ENCODE measurements at places on chromosomes 5 and 9.

DNA sequence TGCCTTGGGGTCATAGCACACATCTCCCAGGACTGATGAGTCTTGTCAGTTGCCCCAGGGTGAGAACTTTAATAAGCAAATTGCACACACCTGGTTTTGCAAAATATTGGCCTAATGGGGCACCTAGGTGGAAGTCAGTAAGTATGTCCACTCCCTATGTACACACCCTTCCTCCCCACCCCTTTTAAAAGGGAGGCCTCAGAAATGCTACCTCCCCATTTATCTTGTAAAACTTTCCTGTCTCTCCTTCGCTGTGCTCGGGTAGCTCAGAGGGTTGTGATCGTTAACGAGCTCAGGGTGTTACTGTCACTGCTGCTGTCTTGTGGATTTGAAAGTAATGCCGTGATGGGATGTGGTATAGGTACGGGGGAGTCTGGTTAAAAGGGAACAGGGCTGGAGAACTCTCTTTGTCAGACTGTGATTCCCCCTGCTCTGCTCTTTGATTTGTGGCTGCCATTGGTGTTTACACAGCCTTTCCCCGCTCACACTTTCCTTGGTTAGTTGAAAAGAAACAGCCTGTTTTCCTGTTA lies 26.2 kb downstream of the ZNF462 start:
- no peak for DNase-seq

- DNase-seq = no peak
Observed at GRCh38 chr9:16255217-16255616, 615.3 kb downstream of the BNC2 start.

DNA sequence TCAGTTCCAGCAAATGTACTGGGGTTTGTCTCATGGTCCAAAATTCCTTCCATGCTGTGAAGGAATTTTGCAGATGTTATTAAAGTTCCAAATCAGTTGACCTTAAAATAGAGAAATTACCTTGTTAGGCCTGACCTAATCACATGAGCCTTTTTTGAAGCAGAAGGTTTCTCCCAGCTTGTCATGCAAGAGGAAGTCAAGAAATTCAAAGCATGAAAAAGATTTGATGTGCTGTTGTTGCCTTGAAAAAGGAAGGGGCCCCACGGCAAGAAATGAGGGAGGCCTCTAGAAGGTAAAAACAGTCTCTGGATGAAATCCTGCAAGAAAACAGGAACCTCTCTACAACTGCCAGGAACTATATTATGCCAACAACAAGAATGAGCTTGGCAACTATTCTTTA lies 24.2 kb upstream of the HAPLN1 start:
- DNase-seq = no peak

GRCh38 chr5:79834098-79834753 lies 144.6 kb downstream of the CMYA5 start:
- no peak for DNase-seq

DNA sequence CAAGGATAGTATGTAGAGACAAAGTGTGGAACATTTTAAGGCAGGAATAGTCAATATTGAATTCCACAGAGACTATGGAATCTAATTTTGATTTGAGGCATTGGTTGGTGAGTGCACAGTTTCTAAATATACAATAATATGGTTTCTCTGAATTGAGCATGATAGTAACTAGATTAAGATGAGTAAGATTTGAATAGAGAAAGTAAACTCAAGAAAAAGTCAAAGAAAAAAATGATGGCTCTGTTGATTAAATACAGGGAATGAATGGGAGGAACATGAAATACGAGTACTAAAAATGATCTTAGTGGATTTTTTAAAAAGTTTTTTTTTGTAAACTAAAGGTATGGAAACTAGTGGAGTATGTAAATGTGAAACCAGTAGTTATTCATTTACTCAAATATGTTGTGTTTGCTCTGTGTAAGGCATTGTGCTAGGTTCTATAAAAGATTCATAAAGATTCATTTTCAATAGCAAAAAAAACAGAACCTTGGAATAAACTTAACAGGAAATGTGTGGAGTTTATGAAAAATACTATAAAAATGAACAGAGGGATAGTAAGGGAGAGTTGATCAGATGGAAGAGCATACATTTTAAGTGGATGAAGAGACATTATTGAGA lies 101.2 kb downstream of the ZCCHC7 start:
- no peak for DNase-seq

- DNase-seq = no peak
Observed at GRCh38 chr9:131740898-131741297, 1.0 kb upstream of the RAPGEF1 start.

GRCh38 chr9:94101162-94101853 lies 17.0 kb downstream of the PTPDC1 start:
- no peak for DNase-seq

DNA sequence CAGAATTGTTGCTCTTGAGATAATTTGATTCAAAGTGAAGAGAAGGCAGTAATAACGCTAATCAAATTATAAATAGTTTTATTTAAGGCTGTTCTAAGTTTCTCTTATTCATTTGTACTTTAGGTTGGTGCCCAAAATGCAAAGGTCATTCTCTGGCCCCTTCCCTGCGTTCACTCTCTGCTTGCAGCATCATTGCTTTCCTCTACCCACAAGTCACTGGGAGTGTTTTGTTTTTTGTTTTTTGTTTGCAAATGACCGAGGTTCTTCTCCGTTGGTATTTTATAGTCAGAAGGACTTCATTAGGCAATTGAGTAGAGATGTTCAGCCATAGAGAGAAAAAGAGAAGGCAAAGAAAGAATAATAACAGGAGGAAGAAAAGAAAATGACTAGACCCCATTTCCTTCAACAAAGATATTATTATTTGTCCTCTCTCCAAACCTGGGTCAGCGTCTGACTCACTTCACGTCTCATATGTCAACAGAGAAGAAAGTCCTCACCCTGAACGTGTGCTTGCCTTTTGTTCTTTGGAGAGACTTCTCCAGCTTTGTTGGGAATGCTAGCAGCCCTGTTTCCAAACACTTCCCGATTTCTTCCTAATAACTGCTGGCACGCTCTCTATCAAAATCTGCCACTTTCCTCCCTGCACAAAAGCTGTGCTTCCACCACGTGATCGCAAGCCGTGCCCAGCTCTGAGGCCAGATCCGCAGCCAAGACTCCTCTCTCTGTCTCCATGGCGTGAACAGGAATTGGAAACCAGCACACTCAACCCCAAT lies 119.8 kb downstream of the EBF1 start:
- no peak for DNase-seq

DNA sequence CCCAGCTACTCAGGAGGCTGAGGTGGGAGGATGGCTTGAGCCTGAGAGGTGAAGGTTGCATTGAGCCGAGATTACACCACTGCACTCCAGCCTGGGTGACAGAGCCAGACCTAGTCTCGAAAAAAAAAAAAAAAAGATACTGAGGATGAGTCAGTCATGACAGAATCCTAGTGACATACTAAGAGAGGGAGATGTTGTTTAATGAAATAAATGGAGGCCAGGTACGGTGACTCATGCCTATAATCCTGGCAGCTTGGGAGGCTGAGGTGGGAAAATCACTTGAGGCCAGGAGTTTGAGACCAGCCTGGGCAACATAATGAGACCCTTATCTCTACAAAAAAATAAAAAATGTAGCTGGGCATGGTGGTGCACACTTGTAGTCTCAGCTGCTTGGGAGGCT lies 107.2 kb downstream of the ZFAND5 start:
- no peak for DNase-seq

DNA sequence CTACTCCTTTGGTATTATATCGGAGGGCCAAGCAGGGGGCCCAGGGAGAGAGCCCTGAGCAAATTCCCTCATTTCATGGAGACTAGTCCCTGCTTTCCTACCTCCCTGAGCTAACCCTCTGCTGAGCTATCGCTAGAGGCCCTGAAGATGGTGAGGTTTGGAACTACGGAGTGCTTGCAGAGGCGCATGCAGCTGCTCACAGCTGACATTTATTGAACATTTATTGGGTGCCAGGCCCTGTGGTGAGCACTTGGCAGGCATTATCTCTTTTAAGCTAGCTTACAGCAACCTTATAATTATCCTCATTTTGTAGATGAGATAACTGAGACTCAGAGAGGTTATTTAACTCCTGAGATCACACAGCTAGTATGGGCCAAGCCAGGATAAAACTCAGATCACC lies 9.8 kb downstream of the FAT2 start:
- no peak for DNase-seq

- DNase-seq = no peak
Observed at GRCh38 chr5:12316812-12317211, 412.6 kb upstream of the CTNND2 start.

- DNase-seq = peak; percentile 31
Observed at GRCh38 chr9:127809540-127810377, 7.1 kb downstream of the FPGS start.

- no peak for DNase-seq
Observed at GRCh38 chr9:137984005-137984404, 106.4 kb downstream of the CACNA1B start.

GRCh38 chr5:35458824-35459207 lies 158.8 kb upstream of the SPEF2 start:
- no peak for DNase-seq

- no peak for DNase-seq
Observed at GRCh38 chr9:34647651-34648050, 1.2 kb downstream of the GALT start.

DNA sequence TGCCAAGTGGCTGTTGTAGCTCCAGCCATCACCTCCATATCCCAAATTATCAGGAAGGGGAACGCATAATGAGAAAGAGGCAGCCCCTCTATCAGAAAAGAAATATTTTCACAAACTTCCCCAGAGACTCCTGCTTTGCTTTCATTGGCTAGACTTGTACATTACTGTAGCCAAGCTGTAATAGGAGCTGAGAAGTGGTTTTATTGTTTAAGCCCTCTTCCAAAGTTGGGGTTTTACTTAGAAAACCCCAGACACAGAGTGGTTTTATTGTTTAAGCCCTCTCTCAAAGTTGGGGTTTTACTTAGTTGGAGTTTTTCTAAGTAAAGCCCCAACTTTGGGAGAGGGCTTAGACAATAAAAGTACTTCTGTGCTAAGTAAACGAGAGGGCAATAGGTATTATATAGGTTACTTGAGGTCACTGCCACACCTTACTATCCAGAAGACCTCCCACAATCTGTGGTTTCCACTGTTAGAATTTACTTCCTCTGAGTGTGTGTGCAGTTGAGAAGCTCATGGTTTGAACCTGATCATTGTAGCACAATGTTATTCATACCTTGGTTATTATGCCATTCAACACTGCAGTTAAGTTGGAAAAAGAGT lies 215.7 kb upstream of the OTULINL start:
- DNase-seq = no peak

DNA sequence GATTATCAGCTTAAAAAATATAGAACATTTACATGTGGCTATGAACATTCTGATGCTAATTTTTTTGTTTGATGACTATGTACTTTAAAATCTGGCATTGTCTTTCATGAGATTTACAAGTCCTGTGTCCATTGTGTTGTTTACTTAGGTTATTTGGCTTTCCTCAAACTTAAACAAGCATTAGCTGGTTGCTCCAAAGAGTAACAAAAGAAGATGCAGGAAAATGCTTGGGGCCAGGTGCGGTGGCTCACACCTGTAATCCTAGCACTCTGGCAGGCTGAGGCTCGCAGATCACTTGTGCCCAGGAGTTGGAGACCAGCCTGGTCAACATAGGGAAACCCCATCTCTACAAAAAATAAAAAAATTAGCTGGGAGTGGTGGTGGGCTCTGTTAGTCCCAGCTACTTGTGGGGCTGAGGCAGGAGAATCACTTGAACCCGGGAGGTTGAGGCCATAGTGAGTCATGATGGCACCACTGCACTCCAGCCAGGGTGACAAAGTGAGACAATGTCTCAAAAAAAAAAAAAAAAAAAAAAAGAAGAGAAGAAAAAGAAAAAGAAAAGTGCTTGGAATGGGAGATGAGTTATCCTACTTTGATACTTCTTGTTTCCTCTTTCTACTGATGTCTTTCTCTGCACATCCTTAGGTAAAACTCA lies 39.7 kb downstream of the PAM start:
- DNase-seq = no peak

DNA sequence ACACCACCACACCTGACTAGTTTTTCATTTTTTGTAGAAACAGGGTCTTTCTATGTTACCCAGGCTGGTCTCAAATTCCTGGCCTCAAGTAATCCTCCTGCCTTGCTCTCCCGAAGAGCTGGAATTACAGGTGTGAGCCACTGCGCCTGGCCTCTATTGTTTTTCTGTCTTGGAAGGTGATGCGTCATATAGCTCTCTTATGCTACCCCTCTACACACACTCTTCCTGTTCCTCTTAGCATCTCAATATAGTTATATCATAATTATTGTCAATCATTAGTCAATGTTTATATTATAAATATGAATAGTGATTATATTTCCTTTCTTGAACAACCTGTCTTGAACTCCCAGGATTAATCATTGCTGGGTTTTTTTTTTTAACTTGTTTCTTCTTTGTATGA lies 7.3 kb downstream of the PKD2L2 start:
- no peak for DNase-seq

DNA sequence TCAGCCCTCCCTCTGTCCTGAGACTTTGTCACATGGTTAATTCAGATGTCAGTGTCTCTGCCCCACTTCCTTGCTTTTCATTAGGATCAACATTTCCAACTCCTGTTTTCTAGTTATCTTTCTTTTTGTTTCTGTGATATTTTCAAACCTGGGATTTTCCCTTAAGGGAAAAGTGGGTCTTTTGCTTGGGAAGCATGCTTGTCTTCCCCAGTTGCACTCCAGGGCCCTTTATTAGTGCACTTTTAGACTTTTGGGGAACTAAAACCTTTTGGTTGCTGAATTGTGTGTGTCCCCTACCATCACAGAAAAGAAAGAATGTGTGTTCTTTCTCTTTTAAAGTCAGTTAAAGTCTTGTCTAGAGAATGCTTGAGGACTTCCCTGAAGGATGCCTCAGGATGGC lies 18.4 kb upstream of the GDNF start:
- DNase-seq = no peak

DNA sequence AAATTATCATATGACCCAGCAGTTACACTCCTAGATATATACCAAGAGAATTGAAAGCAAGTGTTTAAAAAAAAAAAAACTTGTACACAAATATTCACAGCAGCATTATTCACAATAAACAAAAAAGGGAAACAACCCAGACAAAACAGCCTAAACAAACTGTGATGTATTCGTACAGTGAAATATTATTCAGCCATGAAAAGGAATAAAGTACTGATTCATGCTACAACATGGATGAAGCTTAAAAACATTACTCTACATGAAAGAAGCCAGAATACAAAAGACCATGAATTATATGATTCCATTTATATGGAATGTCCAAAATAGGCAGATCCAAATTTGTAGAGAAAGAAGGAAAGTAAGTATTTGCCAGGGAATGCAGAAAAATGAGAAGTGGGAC lies 161.1 kb downstream of the CWC27 start:
- DNase-seq = no peak

DNA sequence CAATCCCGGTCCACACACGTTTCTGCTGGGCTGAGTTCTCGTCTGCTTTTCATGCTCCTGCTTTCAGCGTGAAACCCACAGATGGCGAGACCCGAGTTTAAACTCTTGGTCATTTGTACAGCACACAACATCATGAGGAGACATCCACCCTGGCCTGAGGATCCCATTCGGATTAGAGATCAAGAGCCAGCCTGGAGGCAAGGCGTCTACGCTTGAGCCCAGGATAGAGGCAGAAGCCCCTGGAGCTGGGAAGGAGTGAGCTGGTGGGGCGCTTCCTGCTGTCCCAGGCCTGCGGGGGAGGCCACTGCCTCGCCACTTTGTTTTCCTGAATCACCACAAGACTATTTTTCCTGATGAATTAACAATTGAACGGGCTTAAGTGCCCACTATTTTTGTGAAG lies 281.9 kb upstream of the IRX4 start:
- no peak for DNase-seq
